Aorta (tissue), 5 donors: ENCODE measurements at places on chromosomes 1 and 21. TPM values are rescaled to one million over a fixed set of nuclear protein-coding genes. Genes with fewer than 3 reads are reported as not detected.

BLACAT1 gene
- total RNA-seq: not detected

NMNAT2 gene
- total RNA-seq: 2.8 TPM

AMPD1 gene
- total RNA-seq: not detected

ABCG1 gene
- total RNA-seq: 24.2 TPM

ADAMTS5 gene
- 20.4 TPM for total RNA-seq

FCGR3A gene
- 88.2 TPM for total RNA-seq
